CD8-positive, alpha-beta T cell (primary cell): ENCODE measurements at places on chromosomes 12 and 14.
A peak's percentile ranks its signal among the peaks of the same experiment; 100 is the strongest.

- DNase-seq = no peak
Observed at GRCh38 chr12:130879781-130880389, 8.0 kb downstream of the RAN start.

DNA sequence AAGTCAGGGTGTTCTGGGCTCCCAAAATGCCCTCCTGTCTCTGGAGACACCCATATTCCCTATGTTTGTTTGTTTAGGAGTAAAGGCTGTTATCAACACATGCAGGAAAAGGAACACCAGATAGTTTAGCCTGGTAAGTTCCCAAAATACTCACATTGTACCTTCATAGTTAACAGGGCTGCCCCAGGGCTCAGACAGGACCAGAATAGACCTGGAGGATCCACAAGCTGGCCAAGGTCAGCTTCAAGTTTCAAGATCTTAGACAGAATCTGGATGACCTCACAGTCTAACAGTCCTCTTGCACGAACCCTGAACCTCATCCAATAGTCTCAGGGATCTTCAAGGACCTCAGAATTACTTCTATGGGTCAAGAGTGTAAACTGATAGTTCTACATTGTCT lies 18.1 kb upstream of the HSP90B1 start:
- no peak for DNase-seq

DNA sequence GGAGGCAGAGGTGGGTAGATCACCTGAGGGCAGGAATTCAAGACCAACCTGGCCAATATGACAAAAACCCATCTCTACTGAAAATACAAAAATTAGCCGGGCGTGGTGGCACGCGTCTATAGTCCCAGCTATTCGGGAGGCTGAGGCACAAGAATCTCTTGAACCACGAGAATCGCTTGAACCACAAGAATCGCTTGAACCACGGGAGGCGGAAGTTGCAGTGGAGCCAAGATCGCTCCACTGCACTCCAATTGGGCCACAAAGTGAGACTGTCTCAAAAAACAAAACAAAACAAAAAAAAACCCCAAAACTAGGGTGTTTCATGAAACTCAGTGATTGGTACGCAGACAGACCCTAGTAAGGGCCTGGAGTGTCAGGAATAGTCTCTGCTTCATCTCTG lies 6.4 kb upstream of the ARF6 start:
- DNase-seq = peak; percentile 53

DNA sequence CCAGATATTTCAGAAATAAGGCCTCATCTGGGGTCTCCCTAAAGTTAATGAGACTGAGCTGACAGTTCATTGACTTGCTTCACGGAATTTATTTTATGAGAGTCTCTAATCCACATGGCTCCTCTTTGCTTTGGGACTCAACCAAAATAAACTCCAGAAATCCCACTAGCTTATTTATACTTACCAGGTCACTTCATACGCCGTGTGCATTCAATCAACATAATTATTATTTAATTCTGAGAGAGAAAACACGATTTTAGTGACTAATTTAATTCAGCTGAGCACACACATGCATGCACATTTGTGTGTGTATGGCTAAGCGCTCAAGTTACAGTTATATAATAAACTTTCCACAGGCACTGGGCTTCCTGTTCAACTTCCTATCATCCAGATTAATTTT lies 333.4 kb upstream of the CCDC196 start:
- no peak for DNase-seq

DNA sequence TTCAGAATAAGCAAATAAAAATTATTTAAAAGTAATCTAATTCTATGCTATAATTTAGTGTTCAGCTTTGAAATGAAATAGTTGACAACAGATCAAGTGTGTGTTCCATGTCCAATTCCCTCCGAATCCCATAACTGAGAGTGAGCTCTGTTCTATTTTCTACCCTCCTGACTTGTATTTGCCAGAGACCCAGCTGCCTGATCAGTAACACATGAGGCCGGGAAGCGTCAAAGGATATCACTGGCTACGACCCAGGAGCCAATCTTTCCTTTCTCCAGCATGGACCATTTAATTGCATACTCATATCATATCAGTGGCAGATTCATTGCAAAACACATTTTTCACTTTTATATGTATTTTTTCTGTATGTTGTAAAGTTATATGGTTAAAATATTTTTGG lies 108.8 kb upstream of the TSPAN8 start:
- no peak for DNase-seq

DNA sequence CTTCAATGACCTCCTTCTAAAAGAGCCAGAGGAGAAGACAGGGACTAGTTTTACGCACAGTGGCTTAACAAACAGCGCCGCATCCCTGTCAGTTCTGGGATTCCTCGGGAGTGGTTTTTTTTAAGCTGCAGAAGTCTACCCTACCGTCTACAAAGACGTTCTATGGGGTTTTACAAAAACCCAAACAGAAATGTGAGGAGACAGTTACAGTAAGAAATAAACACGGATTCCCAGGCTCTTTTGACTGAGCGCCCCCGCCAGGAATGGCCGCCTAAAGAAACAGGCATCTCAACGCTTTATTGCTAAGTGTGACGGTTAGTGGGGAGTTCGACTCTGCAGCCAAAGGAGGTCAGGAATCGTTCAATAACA lies 484 bp downstream of the ALKBH1 start:
- DNase-seq = peak; percentile 35

DNA sequence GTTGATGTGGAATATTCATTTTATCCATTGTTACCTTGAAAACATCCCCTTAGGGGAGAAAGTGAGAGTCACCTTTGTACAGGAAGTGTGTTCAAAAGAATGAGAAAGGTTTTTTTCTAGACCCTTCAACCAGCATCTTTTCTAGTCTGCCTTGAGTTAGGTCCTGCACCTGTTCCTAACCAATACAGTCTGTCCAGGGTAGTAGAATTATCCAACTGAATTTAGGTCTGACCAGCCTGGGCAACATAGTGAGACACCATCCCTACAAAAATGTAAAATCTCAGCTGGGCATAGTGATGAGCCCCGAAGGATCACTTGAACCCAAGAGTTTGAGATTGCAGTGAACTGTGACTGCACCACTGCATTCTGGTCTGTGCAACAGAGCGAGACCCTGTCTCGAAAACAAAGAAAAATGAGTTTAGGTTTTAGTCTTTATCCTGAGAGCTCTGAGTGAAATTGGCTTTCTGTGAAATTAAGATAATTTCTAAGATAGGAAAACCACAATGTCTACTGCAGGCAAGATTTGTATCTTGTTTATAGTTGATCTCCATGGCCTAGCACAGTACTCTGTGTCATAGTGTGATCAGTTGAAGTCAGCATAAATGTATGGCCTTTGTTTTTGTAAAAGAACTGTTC lies 25.2 kb downstream of the ARHGAP5 start:
- no peak for DNase-seq

- no peak for DNase-seq
Observed at GRCh38 chr14:88604212-88604611, 41.4 kb downstream of the ZC3H14 start.

GRCh38 chr12:18905134-18905533 lies 167.2 kb downstream of the CAPZA3 start:
- no peak for DNase-seq

DNA sequence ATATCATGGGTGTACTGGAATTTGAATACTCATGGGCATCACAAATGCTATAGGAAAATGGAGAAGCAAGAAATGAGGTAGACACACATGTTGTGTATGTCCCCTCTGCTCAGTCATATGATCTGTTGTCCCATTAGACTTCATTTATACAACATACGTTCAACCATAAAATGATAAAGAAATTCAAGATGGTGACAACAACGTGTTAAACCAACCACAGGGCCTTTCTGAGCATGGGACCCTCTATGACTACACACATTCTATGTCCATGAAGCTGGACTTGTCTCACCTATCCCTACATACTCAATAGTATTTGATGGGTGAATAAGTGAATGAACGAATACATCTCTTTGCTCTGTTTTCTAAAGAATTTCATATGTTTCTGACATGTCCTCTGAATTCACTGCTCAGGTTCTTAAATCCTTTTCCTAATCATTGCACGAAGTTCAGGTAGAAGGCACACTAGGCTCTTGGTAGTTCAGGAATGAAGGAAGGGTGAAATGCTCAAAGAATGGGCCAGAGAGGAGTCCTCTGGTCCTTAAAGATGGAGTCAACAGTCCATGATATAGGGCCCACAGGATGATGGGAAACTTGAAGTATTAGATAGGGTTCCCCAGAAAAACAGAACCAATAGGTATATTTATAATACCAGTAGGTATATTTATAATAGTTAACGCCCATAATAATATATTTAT lies 105.7 kb upstream of the PPM1H start:
- no peak for DNase-seq

DNA sequence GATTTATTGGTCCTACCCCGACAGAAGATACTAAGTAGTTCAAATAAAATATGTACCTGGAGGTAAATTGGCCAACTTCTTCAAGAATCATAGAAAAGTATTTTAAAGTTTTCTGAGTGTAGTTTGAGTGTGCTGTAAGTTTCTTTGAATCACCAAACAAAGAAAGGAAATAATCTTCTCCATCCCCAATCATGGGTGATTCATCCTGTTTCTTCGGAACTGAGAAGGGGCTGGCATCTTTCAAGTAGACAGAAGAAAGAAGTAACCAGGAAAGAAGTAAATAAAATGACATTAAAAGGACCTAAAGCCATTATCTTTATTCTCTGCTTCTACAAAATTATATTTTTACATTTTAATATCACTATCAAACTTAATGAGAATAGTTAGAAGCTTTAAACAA lies 6.8 kb downstream of the LMNTD1 start:
- DNase-seq = no peak

DNA sequence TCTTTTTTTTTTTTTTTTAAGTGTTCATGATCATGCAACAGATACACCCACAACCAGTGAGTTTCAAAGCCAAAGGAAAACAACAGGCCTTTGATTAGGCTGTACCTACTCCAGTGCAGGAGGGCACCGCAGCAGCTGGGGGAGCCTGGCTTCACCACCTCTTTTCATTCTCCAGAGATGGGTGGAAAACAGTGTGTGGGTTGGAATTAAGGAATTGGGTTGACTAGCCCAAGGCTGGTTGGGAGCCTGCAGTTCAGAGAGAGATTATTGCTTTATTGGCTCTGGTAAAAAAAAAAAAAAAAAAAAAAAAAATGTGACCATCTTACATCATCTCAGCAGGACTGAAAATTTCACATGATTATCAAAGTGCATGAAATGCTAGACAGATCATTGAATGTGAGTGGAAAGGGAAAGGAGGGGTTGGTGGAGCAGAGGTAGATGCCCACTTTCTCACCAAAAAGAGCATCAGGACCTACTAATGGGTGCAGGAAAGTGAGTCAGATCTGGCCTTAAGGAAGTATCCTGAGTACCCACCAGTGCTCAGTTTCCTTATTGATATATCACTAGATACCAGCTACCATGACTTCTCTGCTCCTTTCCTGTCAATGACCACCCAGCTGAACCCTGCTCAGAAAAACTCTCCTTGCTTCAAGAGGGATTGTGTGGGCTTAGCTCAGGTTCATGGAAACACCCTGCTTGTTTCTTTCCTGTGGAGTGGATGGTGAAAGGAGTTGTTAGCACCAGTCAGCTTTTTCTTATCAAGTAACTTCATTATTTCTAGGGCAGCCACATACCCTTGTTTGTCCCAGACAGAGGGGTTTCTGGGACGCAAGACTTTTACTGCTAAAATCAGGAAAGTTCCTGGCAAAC lies 54.8 kb upstream of the DYRK2 start:
- DNase-seq = no peak

- no peak for DNase-seq
Observed at GRCh38 chr14:32939254-32940065, 781 bp downstream of the NPAS3 start.

DNA sequence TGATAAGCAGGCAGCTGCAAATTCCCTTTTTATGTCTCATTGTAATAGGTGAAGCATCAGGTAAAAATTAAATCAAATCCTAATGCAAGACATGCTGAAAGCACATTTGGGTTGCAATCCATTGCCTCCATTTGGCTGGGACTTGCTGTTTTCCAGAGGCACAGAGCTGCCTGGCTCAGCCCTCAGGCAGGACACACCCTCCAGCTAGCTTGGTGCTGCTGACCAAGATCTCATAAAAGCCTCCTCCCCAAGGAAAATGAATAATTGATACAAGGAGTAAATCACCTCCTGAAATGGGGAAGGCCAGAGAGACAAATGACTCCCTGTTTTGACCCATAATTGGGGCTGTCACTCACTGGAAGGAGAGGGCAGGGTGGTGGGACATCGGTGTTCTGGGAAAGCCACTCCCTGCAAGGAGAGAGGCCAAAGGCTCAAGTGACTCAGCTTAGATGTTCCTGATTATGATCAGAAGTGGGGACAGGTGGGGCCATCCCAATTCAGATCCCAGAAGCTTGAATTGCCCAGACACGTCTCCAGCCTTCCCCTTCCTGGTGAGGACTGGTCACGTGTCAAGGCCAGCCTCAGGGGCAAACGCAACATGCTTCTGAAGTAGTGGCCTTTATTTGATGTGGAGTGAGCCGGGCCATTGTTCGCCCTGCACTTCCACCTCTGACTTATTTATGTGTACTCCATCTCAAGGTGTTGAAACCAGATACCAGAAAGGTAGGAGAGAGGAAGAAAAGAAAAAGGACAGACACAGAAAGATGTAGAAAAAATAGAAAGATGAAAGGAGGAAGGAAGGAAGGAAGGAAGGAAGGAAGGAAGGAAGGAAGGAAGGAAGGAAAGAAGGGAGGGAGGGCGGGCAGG lies 773.7 kb downstream of the BCL11B start:
- no peak for DNase-seq

DNA sequence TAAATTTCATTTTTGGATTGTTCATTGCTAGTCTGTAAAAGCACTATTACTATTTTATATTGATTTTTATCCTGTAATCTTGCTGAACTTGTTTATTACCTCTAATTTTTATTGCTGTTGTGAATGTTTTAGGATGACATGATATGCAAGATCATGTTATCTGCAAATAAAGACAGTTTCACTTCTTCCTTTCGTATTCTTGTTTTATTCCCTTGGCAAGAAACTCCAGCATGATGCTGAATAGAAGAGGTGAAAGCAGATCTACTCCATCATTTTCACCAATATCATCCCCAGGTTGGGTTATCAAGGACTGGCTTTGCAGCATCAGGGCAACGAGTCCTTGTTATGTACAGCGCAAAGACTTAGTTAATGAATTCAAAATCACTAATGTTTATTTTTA lies 2.7 kb upstream of the CLECL1 start:
- DNase-seq = no peak

DNA sequence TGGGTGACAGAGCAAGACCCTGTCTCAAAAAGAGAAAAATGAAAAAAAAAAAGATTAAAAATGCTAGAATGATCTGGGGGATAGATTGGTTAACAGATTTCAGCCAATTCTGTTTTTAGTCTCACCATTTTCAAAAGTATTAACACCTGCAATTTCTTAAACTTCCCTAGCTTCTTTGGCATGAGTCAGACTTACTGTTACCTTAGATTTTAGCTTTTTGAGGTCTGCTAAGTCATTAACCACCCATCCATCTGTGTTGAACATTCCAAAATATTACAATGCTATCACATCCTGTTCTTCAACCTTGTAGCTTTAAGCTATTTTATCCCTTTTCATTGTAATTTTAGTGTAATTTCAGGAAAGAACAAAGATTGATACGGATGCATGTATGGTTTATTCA lies 59.3 kb downstream of the PPP1R13B start:
- DNase-seq = no peak

- DNase-seq = no peak
Observed at GRCh38 chr12:115672506-115673080, 604.9 kb downstream of the MED13L start.
